ENCODE measurements at places on chromosomes 11 and 22. TPM values are rescaled to one million over a fixed set of nuclear protein-coding genes. Genes with fewer than 3 reads are reported as not detected.

GRCh38 chr11:67275606-67276409 is 9.5 kb downstream of the GRK2 start:
- DNase-seq = peak; percentile 82

- DNase-seq = no peak
Observed at GRCh38 chr11:131079036-131079435, 162.8 kb upstream of the SNX19 start.

GRCh38 chr22:46752286-46752987 is 10.0 kb upstream of the TBC1D22A start:
- DNase-seq = no peak

DNA sequence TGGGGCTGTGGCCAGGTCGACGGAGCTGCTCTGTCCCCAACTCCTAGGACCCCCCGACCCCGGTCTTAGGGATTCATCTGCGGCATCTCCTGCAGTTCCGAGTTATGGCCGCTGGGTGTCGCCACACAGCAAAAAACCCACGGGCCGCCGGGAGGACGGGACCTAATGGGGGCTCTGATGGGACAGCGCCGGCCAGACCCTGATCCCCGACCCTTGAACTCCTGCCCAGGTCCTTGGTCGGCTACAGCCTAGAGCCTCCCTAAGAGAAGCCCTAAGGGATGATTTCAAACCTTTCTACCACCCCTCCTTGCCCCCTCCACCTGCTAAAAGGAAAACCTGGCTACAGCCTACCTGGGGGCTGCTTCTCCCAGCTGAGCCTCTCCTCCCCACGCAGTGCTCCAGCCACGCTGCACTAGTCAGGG is 30.8 kb upstream of the LRRC10B start:
- peak; percentile 88 for DNase-seq

DNA sequence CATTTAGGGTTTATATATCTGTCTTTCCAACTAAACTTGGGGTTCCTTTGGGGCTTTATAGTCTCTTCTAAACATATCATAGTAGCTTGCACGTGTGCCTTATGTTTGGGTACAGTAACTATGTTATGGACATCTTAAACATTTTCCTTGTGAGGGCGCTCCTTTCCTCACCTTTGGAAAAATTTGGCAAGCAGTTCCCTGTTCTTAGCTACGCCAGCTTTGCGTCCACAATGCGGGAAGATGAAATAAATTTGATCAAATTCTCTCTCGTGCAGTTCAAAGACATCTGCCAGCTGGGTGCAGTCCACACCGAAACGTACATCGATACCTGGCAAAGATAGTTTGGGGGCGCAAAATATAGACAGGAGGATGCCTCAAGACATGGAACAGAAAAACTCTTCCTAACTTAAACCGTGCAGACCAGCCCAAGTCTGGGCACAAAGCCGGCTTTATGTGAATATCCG is 548 bp downstream of the FDXACB1 start:
- no peak for DNase-seq

DNA sequence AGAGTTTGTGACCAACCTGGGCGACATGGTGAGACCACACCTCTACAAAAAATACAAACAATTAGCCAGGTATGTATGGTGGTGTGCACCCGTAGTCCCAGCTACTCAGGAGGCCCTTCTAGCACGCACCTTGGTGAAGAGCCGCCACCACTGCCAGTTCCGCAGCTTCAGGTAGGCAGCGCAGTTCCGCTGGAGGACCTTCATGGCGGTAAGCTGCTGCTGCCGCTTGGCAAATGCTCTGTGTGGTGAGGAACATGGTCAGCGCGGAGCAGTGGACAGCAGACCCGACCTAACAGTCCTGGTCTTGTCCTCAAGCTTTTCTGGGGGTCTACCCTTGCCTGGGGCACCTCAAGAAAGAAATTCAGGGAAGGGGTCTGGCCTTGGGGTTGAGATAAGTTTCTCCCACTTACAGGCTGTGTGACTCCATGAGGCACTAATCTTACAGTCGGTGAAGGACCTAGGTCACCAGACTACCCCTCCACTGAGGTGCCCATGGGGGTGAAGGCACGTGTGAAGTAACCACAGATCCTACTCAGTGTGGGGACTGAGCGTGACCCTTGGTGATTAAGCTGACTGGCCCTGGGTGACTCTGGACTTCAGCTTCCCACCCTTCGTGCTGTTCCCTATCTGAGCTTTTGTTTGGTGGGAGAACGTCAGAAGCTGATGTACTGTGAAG is 49.6 kb downstream of the APOL1 start:
- DNase-seq = no peak

GRCh38 chr11:1752907-1753228 is 2.5 kb upstream of the IFITM10 start:
- peak; percentile 68 for DNase-seq

- DNase-seq = no peak
Observed at GRCh38 chr22:20533879-20534265, 26.5 kb downstream of the MED15 start.

DNA sequence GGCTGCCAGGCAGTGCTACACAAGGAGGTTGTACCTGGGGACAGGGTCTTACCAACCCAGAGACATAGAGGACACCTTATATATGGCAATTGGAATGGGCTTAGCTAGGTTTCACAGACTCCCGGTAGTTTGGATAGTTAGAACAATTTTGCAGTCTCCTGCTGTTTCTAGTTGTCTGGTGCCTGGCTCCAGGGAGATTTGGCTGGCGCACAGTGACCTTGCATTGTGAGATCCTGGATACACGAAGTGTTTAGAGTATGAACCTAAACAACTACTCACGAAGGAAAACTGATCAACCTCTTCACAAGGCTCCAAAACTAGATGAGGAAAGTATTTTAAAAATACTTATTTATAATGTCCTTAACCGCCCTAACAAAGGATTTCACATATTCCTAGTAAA is 614.7 kb downstream of the FAM181B start:
- no peak for DNase-seq

GRCh38 chr22:30044881-30045493 is 35.3 kb upstream of the HORMAD2 start:
- DNase-seq = no peak

DNA sequence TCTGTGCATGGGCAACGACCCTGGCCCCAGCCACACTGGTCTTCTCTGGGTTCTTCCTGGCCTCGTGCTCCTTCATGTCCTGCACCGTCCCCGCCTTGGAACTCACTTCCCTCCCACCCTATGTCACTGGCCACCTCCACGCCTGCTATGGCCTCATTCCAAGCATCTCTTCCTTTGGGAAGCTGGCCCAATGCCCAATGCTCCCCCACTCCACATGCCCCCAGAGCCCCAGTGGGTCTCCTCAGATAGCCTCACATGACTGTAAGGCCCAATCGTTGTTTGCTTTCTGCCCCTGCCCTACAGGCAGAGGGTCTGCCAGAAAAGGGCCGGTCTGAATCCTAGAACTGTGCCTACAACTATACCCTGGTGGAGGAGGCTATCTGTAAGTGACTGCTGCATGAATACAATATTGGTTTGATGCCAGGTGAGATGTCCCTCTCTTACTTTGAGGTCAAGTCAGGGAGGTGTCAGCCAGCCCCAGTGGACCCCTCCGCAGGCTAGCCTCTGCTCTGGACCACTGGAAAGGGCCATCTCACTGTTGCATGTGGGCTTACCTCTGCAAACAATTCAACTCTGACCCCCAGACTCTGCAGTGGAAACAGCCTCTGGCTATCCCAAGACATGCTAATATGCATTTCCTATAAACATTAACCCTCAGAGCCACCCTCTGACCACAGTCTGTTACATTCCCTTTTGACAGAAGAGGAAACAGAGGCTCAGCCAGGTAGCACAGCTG is 2.1 kb upstream of the GNAZ start:
- peak; percentile 58 for DNase-seq

DNA sequence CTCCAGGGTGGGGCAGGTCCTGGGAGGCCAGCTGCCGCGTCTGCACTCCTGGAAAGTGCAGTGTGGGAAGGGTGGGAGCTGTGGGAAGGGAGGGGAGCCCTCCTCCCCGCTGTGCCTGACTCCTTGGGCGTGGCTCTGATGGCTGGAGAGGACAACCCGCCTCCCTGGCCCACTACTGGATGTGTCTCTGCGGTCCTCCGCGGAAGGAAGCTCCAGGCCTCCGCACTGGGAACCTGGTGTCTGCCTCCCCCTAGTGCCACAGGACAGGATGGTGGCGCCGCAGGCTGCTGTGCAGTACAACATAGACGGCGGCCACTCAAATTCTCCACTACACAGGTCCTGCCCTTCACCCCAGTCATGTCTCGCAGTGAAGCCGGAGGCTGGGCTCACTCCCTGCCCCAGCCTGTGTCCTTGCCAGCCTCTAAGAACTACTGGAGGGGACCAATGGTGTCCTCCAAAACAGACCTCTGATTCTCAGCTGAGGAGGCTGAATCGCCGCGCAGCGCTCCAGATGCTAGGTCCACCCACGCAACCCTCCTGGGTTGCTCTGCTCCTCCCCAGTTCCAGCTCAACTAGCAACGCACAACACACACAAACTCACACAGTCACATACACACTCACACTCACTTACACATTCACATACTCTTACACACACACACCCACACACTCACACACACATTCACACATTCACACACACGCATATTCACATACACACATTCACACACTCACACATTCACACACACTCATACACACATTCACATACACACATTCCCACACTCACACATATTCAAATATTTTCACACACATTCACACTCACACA is 12.4 kb upstream of the DSCAML1 start:
- peak; percentile 83 for DNase-seq

DNA sequence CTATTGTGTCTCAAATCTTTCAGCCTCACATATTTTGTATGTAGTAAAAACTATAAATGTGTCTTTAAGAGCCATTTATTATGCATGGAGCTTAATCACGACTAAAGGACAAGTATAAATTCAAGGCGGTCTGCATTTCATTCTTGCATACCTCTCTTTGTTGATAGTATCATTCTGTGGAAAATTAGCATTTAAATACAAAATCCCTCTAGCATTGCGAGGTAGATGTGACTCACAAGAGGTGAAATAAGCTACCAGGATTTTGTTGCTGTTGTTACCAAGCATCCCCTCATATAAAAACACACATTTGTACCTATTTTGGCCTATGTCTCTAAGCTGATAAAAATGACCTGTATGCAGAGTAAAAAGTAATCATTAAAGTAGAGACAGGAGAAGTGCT is 537.4 kb upstream of the LUZP2 start:
- no peak for DNase-seq

GRCh38 chr22:18947905-18948304 is 11.8 kb upstream of the PRODH start:
- DNase-seq = no peak

DNA sequence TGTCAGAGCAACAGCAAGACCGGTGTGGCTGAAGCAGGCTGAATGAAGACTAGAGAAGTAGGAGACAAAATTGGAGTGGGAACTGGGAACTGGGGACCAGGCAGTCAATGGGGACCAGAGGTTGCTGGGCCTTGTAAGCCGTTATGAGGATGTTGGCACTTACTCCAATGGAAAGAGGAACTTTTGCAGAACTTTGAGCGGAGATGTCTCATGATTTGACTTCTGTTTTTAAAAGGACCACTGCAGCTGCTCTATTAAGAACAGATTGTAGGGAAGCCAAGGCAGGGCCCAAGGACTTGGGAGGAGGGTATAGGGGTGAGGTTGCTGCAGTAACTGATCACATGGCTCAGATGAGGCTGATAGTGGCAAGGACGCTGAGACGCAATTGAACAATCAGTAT is 34.2 kb downstream of the IL18 start:
- DNase-seq = no peak

The OR8D4 gene
- total RNA-seq = not detected

The AIFM3 gene
- 3.7 TPM for total RNA-seq

The MFNG gene
- 138 TPM for total RNA-seq

The GTF2H1 gene
- total RNA-seq = 47.4 TPM

The FAR1 gene
- total RNA-seq = 57.7 TPM

The GRIA4 gene
- not detected for total RNA-seq

The ESAM gene
- total RNA-seq = 29.2 TPM

The SLC22A12 gene
- total RNA-seq = not detected

The OR52H1 gene
- 1.6 TPM for total RNA-seq

The KLHL35 gene
- total RNA-seq = 1.3 TPM

The CENPM gene
- 9.2 TPM for total RNA-seq

The CEP126 gene
- 2.1 TPM for total RNA-seq

The PVALB gene
- total RNA-seq = 0.91 TPM

The RAB36 gene
- 3.4 TPM for total RNA-seq
